ENCODE measurements at places on chromosomes 3 and 15. TPM values are rescaled to one million over a fixed set of nuclear protein-coding genes. Genes with fewer than 3 reads are reported as not detected.
A peak's percentile ranks its signal among the peaks of the same experiment; 100 is the strongest.

DNA sequence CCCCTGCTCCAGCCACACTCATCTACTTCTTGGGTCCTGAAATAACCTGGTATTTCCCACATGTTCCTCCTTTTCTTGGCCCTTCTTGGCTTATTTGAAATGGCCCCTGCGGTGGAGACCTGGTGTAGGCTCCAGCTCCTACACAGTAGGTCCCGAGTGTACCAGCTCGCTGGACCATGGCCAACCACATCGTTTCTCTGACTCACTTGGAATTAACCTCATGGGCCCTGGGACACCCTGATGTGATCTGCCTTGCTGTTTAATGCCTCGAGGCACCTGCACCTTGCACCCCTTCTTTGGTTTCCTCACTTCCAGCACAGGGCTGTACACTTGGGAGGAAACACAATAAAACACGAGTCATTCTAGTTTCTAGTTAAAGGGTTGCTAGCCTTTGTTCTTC, 60.3 kb downstream of the FEM1B start:
- DNase-seq: no peak

GRCh38 chr15:47188758-47189507, 528.4 kb upstream of the SEMA6D start:
- DNase-seq: no peak

- no peak for DNase-seq
Observed at GRCh38 chr3:185936273-185936629, 1.6 kb downstream of the TRA2B start.

- no peak for DNase-seq
Observed at GRCh38 chr15:53359038-53359437, 400.4 kb downstream of the WDR72 start.

- DNase-seq: no peak
Observed at GRCh38 chr15:27426805-27427204, 455.8 kb downstream of the GABRG3 start.

DNA sequence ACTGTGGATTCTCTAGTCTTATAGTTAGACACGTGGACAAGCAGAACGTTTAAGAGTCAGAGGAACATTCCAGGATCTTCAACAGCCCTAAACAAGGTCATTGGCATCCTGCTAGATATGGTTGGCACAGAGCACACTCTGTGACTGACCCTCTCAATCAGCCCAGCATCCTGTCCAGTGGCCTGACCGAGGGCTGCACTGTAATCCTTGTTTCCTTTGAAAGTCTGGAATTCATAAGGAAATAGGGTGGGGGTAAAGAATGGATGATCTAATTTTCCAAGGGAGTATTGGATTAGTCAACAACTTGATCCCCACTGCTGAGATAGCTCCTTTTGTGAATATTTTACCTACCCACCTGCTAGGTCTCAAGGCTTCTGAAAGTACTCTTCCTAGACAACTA, 94.5 kb upstream of the DLG1 start:
- DNase-seq: no peak

DNA sequence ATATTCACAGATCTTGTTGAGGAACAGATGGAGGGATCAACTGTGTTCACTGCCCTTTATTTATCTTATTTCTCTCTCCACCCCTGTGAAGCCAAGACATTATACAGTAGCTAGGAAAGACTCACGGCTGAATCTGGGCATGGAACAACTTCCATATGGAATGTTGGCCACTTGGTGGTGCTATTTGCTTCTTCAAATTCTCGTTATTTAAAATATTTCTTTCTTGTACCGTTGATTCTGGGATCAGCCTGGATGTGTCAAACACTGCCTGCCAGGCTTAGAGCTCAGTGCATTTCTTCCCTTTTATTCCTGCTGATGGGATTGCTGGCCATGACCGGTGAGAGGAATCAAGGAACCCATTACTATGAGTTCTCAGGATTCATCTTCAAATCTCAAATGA, 17.5 kb upstream of the GASK1A start:
- peak; percentile 7 for DNase-seq

DNA sequence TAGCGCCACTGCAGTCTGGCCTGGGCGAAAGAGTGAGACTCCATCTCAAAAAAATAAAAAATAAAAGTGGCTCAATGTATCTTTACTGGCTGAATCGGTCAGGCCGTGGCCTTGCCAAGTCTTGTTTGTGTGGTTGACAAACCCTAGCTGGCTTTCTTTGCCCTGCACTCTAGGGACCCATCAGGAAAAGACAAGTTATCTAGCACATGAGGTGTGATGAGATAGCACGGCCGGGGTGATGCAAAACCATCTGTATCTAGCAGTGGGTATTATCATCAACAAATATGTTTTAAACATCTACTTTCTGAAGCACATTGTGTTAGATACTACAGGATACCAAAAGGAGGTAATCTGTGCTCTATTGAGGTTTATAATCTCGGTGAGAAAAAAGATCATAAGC, 3.9 kb upstream of the DPP8 start:
- DNase-seq: no peak

DNA sequence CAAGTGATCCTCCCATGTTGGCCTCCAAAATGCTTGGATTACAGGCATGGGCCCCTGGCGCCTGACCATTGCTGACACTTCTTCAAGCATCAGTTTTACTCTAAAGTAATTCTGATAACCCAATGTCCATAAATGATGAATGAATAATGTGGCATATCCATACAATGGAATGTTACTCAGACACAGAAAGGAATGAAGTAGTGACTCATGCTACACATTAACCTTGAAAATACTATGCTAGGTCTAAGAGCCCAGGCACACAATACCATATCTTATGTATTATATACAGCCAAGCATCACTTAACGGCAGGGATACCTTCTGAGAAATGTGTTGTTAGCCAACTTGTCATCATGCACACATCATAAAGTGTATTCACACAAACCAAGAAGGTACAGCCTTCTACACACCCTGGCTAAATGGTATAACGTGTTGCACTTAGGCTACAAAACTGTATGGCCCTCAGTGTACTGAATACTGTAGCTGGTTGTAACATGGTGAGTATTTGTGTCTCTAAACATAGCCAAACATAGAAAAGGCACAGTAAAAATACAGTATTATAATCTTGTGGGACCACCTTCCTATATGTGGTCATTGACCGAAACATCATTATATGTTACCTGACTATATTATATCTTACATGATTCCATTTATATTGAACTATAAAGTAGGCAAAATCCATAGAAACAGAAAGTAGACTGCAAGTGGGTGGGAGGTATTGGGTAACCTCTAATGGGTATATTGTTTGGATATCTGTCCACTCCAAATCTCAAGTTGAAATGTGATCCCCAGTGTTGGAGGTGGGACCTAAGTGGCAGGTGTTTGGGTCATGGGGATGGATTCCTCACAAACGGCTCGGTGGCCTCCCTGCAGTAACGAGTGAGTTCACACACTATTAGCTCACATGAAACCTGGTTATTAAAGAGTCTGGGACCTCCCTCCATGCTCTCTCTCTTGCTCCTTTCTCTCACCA, 31.4 kb downstream of the MKRN2 start:
- no peak for DNase-seq

DNA sequence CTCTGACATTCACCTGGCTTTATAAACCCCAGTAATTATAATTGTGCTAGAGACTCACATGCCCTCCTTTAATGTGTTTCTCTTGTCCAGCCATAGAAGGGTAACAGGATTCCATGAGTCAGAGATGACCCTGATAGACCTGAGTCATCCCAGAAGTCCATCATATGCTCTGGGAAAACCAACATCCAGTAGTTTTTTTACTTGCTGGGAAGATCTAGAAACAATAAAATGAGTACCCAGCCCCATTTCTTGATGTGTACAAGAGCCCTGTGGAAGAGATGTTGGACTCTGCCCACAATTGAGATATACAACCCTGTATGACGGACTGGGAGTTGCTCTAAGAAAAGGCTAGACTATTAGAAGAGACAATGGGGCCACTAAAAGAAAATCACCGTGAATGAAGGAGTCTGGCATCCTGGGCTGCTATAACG, 22.4 kb upstream of the THUMPD3 start:
- DNase-seq: no peak

OR4M2 gene
- polyA plus RNA-seq: not detected

TJP1 gene
- 72.7 TPM for polyA plus RNA-seq

ALDH1L1 gene
- not detected for polyA plus RNA-seq

PLA2G4F gene
- polyA plus RNA-seq: not detected

ERC2 gene
- 0.06 TPM for polyA plus RNA-seq

Measured in AG04450 (cell line).